ENCODE measurements at places on chromosomes 6 and 20. TPM values are rescaled to one million over a fixed set of nuclear protein-coding genes. Genes with fewer than 3 reads are reported as not detected.

Gene ADGB
- not detected for total RNA-seq

Gene IL22RA2
- not detected for total RNA-seq

Gene STMND1
- total RNA-seq: not detected

Gene DNAAF9
- total RNA-seq: 22.0 TPM

Gene TMEM244
- total RNA-seq: not detected

Gene AVP
- not detected for total RNA-seq

Gene B3GALT4
- 5.9 TPM for total RNA-seq

Gene TP53INP2
- total RNA-seq: 10.9 TPM

Gene IL20RA
- total RNA-seq: not detected

Gene MCHR2
- not detected for total RNA-seq

Gene FERMT1
- total RNA-seq: 16.7 TPM

Gene BPHL
- total RNA-seq: 23.9 TPM

Gene NOX3
- not detected for total RNA-seq

Gene EDN3
- not detected for total RNA-seq

Gene VWA7
- total RNA-seq: 8.5 TPM
